ENCODE measurements at places on chromosomes 3 and 15.

DNA sequence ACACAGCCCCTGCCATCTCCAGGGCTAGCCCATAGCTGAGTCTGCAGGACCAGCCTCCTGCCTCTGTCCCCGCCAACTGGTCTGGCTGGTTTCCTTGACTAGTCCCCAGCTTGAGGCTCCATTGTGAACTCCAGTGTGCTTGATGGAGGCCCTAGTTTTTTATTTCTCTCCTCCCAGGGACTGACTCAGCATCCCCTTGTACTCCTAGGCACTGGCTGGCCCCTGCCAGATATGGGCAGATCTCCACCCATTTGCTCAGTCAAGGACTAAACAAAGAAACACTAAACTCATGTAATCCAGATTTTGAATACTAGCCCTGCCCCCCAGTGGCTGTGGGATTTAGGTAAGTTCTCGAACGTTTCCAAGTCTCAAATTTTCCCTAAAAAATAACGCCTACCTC is 415.4 kb upstream of the RORA start:
- no peak for DNase-seq

DNA sequence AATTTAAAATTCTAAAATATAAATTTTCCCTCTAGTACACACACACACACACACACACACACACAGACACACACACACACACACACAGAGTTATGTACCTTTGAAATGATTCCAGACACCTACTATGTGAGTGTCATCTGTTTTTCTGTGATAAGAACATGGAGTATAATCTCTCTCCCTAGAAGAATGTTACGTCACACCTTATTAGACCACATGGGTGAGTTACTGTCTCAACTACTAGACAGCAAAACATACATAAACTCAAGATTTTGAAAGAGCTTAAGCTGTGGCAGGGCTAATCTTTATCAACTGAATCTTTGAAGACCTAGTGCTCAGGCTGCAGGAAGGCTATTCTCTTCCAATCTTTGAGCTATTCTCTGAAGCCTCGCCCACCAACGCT is 385.9 kb upstream of the BCHE start:
- no peak for DNase-seq

- DNase-seq: no peak
These were observed 156.9 kb upstream of the EIF1B start for GRCh38 chr3:40152482-40153133.

GRCh38 chr3:132785292-132785691 is 63.1 kb upstream of the NPHP3 start:
- DNase-seq: no peak

DNA sequence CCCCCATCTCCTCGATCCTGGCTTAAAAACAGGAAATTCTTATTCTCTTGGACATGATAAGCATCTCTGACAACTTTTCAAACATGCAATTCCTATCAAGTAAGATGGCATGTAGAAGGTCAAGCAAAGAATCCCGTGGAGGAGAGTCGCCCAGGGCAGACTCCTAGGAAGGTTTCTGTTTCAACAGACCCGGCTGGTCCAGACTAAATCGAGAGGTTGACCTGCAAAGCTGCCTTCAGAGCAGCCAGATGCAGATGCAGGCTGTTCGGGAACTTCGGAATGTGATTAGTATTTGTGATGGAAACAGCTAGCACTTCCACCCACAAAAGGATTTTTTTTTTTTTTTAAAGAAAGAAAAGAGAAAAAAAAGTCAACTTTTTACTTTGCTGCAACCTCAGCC is 216.8 kb downstream of the NR1D2 start:
- no peak for DNase-seq

- no peak for DNase-seq
These were observed 189.0 kb upstream of the TMC3 start for GRCh38 chr15:81562986-81563385.

DNA sequence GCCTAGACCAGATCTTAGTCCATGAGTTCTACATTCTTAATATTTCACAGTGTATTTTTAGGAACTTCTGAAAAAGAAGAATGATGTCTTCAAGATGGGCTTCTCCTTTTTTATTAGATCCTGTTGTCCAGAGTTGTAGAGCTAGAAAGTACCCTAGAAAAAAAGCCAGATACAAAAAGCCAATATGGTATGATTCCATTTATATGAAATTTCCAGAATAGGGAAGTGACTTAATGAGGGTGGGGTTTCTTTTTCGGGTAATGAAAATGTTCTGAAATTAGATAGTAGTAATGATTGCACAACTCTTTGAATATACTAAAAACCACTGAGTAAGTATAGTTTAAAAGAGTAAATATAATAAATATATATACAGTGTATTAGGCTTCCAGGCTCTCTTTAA is 116.9 kb downstream of the NFKBIZ start:
- peak; percentile 83 for DNase-seq

DNA sequence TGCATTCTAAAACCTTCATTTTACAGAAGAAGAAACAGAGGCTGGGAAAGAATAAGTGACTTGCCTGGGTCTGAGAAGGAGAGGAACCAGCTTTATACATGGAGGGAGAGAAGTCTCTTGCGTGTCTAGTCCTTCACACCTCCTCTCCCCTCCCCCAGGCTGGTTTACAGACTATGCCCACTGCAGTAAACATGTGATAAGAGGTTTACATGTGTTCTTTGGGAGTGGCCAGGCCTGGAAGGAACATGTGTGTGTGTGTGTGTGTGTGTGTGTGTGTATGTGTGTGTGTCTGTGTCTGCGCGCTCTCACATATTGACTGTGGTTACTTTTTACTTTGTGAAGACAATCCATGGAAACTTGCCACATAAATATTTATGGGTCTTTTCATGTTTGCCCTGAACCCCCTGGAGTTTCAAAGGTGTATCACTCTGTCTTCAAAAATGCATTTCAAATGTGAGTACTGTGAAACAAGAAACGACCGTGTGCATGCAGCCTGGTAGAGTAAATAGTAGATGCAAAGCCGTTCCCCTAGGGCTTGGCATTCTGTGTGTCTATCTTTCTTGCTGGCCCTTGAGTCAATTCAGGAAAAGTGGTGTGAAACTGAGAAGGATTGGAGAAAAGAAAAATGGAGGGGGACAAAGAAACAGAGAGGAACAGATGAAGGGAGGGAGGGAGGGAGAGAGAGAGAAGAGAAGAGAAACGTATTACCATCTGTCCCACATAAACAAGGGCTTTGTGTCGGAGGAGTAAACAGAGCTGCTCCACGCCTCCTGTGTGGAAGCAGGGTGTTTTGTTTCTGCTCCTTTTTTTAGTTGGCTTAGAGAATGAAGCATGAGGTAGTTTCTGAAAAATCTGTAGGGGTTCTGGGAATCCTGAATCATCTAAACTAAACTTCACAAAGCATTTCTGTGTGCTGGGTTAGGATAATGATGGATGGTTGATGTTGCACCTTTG is 51.7 kb downstream of the CLDN11 start:
- DNase-seq: no peak

DNA sequence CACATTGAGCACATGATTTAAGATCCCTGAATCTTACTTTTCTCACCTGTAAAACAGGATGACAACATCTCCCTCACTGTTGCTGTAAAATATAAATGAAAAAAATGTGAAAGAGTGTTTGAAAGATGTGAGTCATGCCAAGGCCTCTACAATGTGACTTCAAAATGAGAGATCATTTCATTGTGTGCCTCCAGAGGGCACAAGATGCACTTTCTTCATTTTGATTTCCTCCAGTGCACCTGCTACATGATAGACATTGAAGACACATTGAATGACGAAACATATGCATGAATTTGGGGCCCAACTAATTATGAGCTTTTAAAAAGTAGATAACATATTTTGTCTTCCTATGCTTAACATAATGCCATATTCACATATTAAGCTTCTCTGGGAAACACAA is 170.3 kb downstream of the MOBP start:
- peak; percentile 47 for DNase-seq

GRCh38 chr3:120052677-120053076 is 41.6 kb downstream of the GSK3B start:
- no peak for DNase-seq

- DNase-seq: no peak
These were observed 43.9 kb downstream of the B3GNT5 start for GRCh38 chr3:183296944-183297343.

- no peak for DNase-seq
These were observed 130.9 kb downstream of the ASB7 start for GRCh38 chr15:100733101-100733842.

GRCh38 chr3:152834191-152834775 is 648 bp upstream of the P2RY1 start:
- no peak for DNase-seq

DNA sequence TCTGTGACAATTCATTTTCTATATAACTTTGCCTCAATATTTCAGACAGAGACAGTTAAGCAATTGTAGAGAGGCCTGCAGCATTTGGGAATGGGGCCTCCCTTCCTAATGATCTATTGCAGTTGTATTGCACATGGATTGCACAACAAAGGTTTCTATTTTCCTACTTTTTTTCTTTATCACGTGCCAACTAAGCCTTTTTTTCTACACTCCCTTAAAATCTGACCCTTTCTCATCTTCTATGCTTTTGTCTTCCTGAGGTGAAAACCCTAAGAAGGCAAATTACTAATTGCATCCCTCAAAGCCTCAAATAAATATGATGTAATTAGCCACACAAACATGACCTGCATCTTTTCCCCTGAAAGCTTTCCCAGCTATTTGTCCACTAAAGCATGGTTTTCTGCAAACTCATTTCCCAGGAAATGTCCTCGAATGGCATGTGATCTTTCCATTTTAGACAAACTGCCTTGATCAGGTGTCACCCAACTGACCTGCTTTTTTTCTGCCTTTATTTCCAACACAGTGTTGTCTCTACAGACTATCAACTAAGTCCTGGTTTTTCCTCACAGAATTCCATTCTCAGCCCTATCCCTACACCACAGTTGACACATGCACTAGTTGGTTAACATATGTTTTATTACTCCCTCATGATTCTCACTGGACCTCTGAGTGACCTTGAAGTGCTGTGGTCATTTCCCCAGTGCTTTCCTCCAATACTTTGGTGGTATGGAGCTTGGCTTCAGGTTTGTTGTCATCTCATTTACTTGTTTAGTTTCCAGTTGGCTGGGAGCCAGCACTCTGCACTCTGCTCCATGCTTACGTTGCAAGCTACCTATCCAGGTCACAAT is 31.9 kb upstream of the TSC22D2 start:
- DNase-seq: peak; percentile 17

- DNase-seq: no peak
These were observed 220.9 kb downstream of the AGBL1 start for GRCh38 chr15:86300390-86301125.

- no peak for DNase-seq
These were observed 54.9 kb downstream of the CCNL1 start for GRCh38 chr3:157104928-157105652.

DNA sequence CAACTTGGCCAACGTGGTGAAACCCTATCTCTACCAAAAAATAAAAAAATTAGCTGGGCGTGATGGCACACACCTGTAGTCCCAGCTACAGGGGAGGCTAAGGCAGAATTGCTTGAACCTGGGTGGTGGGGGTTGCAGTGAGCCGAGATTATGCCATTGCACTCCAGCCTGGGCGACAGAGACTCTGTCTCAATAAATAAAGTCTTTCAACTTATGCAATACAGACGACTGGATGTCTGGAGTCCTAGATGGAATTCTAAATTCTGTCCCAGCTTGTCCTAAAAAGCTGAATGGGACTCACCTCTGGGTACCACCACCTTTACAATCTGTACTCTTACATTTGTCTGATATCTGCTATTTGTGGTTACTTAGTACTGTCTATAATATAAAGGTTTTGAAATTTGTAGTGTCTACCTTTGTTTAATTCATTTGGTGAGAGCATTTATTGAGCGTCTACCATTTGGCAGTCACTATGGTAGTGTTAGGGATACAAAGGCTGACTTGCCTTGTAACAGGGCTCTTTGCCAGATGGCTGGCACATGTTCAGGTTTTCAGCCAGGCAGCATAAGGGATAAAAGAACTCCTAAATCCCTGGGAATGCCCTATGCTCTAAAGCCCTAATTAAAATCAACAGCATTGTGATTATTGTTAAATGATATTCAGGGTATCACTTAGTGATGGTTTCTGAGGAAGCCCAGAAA is 7.2 kb upstream of the ZNF609 start:
- DNase-seq: no peak

- DNase-seq: no peak
These were observed 36.7 kb upstream of the SLC6A1 start for GRCh38 chr3:10955711-10956453.

DNA sequence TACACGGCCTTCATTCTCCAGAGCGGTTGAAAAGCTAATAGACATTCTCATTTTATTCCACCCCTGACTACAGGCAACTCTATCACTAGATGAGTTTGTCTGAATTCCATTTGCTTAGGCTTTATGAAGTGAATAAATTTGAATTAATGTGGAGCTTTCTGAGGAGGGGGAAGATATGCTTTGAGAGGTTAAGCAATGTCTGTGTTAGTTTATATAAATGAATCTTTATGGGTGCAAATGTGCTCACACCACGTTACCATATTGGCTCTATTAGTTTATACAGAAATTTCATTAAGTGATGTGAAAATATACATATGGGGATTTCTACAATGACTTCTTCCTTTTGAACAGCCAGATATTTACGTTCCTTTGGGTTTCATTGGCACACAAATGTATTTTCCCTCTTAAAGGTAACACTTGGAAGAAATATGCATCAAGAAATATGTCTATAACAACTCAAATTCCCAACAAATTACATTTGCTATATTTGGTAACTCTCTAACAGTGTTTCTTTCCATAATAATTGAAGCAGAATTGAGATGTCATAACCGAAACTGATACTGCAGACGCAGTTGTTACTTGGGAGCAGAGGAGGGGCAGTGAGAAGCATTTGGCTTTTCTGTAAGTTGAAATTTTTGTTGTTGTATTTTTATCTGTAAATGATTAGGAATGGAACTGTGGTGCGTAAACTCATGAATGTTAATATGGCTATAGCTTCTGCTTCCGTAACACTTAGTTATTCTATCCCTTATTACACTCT is 359.4 kb downstream of the CACNA2D3 start:
- no peak for DNase-seq

DNA sequence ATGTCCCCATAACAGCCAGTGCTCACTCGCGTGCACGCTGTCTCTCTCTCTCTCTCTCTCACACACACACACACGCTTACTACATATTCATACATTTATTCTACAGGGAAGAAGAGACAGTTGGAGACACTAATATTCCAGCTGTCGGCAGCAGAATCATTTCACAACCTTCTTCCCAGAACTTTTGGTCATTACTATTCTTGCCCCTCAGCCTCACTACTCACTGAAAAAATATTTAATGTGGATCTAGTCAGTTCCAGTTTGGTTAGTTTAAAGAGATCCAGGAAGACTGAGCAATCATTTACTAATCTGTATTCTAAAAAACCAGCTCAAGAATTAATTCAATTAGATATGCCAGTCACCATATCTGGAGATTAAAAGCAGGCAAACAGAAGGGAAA is 394.9 kb downstream of the PTPRG start:
- no peak for DNase-seq

GRCh38 chr15:90138071-90138833 is 36.0 kb upstream of the IDH2 start:
- DNase-seq: no peak
